ENCODE measurements at places on chromosomes 2 and 18.

DNA sequence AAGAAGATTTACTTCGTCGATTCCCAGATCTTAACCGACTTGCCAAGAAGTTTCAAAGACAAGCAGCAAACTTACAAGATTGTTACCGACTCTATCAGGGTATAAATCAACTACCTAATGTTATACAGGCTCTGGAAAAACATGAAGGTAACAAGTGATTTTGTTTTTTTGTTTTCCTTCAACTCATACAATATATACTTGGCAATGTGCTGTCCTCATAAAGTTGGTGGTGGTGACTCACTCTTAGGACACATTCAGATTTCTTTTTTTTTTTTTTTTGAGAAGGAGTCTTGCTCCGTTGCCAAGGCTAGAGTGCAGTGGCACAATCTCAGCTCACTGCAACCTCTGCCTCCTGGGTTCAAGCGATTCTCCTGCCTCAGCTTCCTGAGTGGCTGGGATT lies 26.8 kb downstream of the MSH2 start:
- no peak for DNase-seq

DNA sequence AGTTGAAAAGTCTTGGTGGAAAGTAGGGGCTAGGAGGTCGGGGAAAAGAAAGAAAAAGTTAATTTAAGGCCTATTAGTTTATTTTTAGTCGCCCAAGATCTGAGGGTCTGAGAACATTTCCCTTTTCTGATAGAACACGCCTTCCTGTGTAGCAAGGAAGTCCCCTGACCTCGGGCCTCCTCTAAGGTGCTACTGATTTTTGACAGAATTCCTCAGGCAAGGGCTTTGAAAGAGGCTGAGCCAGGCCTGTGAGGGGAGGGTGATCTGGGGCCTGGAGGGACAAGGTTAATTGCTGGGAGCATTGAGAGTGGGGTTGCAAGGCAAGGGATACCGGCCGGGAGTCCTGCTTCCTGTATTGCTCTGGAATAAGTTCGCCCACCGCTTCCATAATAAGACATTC lies 131.4 kb upstream of the MYCN start:
- no peak for DNase-seq

DNA sequence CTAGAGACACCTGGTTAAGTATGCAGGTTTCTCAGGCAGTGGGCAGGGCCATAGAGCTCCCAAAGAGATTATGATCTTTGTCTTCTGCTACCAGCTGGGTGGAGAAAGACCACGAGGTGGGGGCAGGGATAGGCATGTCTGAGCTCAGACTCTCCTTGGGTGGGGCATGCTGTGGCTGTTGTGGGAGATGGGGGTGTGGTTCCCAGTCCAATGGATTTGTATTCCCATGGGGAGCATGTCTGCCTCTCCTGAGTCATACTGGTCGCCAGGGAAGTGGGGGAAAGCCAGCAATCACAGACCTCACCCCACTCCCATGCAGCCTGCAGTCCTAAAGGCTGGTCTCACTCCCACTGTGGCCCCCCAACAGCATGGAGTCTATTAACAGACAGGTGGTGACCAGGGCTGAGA lies 31.4 kb upstream of the RHOB start:
- DNase-seq = no peak

GRCh38 chr2:98713332-98714015 lies 17.5 kb downstream of the MGAT4A start:
- no peak for DNase-seq

DNA sequence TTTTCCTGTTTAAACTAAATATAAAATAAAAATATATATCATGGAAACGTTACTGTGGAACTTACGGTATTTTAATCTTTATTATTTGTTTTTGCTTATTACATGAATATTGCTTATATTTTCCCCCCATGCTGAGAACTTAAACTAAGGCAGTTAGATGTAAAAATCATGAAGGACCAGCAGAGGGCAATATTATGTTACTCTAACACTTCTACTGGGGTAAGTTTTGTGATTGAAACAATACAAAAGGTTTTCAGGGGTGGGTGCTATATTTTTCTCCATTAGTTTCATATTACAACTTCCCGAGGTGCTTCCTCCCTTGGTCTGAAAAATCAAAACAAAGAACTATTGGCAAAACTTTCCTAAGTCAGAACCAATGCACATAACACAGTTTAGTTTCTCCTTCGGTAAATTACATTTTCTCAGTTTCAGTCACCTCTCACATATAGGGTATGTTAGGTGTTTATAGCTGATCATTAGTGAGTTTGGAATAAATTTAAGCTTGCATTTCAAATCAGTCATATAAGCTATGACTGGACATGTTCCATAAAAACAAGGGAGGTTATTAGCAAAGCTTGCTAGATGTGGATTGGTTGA lies 54.8 kb downstream of the ZNF407 start:
- peak; percentile 32 for DNase-seq

DNA sequence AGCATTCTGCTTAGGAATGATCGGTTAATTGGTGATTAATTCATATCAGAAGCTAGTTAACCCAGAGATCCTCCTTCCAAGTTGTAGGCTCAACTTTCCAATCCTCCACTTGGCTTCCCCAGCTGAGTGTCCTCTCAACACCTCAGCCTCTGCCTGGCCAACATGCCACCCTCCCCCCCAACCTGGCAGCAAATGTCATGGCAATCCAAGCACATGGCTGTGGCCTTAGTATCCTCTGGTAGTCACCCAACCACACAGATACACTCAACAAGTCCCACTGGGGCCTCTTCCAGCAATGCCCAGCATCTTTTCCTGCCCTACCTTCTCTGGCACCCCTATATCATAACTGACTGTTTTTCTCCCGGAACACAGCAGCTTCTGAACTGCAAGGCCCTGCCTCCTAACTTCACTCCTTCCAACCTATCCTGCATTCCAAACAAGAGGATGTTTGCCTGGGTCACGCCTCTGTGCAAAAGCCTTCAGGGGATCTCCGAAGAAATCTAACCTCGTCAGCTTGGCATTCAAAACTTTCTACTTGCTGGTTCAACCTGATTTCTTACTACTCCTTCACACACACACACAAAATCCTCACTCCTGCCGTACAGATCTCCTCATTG lies 195.0 kb downstream of the CYP26B1 start:
- DNase-seq = no peak

GRCh38 chr2:176544991-176545956 lies 276.0 kb downstream of the MTX2 start:
- no peak for DNase-seq

DNA sequence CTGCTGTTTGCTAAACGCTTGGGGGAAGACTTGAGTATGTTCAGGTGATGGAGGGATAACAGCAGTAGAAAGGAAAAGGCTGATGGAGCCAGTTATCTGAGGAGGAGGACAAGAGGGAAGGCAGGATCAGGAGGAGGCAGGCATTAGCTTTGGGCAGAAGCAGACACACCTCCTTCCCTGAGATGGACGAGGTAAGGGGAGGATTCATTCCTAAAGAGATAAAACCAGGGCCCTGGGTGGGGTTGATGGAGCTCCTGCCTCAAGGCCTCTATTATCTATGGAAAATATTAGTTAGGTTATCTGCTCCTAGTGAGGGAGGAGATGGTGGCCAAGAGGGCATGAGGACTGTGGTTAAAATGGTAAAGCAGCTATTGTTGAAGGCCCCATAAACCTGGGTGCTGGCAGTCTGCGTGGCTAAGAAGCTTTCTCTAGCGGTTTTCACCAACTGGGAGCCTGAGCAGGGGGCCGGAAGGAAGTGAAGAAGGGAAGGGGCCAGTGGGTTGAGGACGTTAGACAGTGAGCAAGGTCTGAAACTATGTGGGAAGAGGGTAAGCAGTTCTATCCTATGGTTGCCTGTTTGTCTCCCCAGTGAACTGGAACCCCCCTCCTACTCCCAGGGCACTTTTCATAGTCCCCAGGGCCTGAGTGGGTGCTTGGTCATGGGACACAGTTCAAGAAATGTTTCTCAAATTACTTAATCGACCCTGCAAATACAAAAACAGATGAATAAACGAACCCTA lies 56.6 kb upstream of the HK2 start:
- no peak for DNase-seq

DNA sequence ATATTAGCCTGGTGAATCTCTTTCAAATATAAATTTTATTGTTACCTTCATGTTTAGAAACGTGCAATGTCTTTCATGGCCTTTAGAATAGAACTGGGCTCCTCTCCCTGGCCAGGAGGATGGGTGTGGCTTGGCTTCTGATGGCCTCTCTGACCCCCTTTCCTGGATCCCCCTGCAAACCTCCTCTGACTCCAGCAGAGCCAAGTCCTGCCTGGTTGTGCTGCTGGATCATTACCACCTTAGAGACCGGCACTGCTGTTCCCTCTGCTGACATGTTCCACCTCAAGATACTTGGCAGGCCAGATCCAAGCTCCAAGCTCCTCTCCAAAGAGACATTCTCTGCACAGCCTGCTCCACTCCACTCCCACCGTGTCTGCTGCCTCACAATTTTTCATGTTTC lies 823.8 kb upstream of the HS6ST1 start:
- no peak for DNase-seq

- no peak for DNase-seq
These were observed 1.4 kb upstream of the FAM168B start for GRCh38 chr2:131094463-131095281.

DNA sequence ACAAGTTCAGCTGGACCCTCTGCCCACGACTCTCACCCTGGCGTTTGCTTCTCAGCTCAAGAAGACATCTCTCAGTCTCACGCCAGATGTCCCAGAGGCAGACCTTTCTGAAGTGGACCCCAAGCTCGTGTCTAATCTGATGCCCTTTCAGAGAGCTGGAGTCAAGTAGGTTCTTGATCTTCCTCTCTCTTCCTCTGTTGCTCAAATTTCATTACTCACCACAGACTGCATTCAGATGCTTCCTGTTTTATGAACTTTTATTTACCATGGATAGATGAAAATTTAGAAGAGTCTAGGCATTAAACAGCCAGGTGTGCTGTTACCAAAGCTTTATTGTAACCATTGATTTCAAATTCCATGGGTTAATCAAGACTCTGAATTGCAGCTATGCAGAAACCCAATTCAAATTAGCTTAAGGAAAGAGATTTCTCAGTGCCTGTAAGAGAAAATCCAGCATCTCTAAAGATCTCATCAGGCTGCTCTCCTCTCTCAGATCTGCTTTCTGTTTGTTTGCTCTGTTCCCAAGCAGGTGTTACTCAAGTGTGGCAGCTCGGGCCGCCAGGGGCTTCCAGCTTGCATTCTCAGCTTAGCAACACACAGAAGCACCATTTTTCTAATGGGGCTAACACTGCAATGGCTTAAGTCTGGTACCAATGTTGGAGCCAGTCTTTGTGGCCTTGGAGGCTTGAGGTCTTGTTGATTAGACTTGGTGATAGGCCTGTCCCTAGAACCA lies 16.5 kb downstream of the SMARCAL1 start:
- no peak for DNase-seq

- no peak for DNase-seq
These were observed 352.6 kb upstream of the POU3F3 start for GRCh38 chr2:104501342-104501741.

DNA sequence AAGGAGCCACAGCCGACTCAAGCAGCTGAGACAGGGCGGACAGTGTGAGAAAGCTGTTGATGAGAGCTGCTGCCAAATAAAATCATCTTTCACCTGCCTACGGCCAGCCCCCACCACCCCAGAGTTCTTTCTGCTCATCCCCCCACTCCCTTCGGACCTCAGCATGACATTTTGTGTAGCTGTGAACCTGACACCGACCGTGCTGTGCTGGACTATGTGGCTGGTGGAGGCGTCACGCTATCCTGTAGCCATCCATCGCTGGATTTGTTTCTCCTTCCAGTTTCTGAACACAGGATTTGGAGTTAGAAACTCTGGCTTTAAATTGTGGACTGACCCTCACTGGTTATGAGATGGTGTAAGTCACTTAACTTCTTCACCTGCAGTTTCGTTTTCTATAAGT lies 317.3 kb downstream of the DCDC2C start:
- no peak for DNase-seq

DNA sequence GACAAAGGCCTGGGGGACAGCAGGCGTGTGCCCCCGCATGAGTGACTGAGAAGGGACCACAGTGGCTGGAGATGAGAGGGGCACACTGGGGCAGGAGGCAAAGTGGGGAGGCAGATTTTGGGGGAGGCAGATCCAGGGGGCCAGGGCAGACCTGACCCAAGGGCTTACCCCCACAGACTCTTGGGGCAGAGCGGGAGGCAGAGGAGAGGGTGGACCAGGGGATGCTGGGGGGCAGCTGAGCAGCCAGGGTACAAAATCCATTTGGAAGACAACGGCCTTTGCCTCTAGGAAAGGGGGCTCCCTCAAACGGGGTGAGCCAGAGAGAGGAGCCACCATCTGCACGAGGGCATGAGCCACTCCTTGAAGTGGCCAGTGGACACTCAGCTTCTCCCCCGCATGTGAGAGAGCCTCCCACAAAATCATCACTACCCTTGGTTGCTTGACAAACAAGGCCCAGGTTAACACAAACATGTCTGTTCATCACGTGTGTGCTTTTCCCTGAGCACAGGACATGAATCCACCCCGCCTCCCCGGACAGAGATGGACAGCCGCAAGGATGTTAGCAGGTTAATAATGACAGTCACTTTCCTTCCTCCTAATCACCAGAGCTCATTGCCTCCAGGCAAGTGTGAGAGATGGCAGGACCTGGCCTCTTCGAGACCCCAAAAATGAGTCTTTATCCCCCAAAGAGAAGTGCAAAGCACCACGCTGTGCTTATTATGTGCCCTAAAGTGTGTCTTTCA lies 72.0 kb upstream of the RAB6C start:
- no peak for DNase-seq

GRCh38 chr2:155913356-155913755 lies 419.2 kb downstream of the NR4A2 start:
- DNase-seq = no peak

- DNase-seq = no peak
These were observed 28.5 kb downstream of the SEMA4F start for GRCh38 chr2:74682501-74682900.

GRCh38 chr2:8671176-8671575 lies 10.7 kb upstream of the ID2 start:
- DNase-seq = no peak

DNA sequence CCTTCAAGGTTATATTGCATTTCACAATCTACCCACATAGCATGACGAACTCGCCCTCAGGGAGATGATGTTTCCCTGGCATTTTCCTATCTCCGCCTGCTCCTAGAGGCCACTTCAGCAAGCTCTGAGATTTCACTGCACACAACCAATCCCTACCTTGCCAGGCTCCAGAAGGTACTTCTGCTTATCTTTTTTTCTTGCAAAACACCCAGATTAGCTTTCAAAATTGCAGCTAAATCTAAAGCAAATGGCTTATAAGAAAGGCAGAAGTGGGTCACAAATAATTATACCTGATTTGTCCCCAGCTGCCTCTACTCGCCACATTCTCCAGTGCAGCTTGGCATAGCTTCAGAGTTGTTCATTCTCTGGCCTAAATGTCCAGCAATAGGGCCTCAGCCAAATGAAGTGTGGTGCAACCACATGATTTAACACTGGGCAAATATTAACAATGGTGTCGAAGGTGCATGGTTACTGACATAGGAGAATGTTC lies 32.4 kb upstream of the MRPL19 start:
- no peak for DNase-seq
